Endothelial cell (in vitro differentiated cells): ENCODE measurements at places on chromosomes 12 and 14. TPM values are rescaled to one million over a fixed set of nuclear protein-coding genes. Genes with fewer than 3 reads are reported as not detected.

- no peaks in the 10 kb centered on the region for H3K4me1 ChIP-seq
- no peak overlapping the region for H3K27ac ChIP-seq
- no peak for DNase-seq
- no peak overlapping the region for H3K4me3 ChIP-seq
- no peaks in the 10 kb centered on the region for H3K36me3 ChIP-seq
Observed at GRCh38 chr12:16407346-16407745, 59.9 kb downstream of the MGST1 start.

NKX2-8 gene
- not detected for total RNA-seq

- no peaks in the 10 kb centered on the region for H3K4me1 ChIP-seq
- DNase-seq = no peak
- no peak overlapping the region for H3K4me3 ChIP-seq
Observed at GRCh38 chr12:99122496-99122895, 477.4 kb downstream of the APAF1 start.

- no peak overlapping the region for H3K4me3 ChIP-seq
- H3K27ac ChIP-seq = no peak overlapping the region
- no peaks in the 10 kb centered on the region for H3K4me1 ChIP-seq
Observed at GRCh38 chr14:44428231-44428945, 78.7 kb downstream of the FSCB start.

B4GALNT3 gene
- total RNA-seq = 4.2 TPM

SERPINA12 gene
- total RNA-seq = not detected
